ENCODE measurements at places on chromosomes 2 and 18.

GRCh38 chr2:207184768-207185167, 19.0 kb upstream of the KLF7 start:
- DNase-seq = no peak

GRCh38 chr18:79890674-79891073, 60.8 kb downstream of the SLC66A2 start:
- DNase-seq = no peak

DNA sequence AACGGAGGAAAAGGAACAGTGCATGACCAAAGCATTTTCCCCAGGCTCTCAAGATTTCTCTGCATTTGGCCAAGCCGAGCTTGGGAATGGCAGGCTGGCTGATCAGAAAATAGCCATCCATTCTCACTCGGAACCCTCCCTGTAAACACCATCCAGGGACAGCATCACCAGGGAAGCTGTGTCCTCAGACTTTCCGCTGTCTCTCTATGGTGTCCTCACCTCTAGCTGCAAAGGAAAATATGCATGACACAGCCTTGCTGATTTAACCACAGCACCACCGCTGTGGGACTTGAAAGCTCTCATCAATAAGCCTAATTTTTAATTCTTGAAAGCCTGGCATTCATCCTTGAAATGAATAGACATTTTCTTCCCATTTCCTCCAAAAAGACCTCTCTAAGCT, 311.7 kb downstream of the EIPR1 start:
- DNase-seq = no peak

GRCh38 chr2:226561962-226562361, 237.7 kb downstream of the IRS1 start:
- no peak for DNase-seq

DNA sequence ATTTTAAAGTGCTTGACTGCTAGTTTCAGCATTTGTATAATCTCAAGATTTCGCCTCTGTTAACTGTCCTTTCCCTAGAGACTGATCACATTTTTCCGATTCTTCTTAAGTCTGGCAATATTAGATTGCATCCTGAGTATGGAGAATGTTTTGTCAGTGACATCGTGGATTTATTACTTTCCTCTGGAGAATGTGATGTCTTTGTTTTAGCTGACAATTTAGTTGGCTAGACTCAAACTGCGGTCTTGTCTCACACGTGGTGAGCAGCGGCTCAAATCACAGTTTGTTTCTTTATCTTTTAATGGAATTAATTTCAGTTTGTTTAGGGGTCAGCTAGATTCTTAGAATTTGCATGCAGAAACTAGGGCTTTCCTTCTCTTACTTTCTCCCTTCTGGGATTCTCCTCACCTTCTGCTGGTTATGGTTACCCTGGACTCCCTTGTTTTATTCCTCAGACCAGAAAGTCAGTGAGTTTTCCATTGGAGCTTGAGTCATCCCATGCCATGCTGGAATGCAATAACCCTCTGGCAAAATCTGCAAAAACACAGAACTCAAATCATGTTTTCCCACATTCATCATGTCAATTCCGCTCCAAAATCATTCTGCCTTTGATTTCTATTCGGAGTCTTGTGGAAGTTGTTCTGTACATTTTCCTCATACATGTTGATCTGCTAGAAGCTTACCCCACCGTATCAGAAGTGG, 327.2 kb upstream of the TRIB2 start:
- no peak for DNase-seq

- no peak for DNase-seq
These were observed 47.1 kb upstream of the FHL2 start for GRCh38 chr2:105445976-105446375.

GRCh38 chr2:73963385-73964120, 21.2 kb upstream of the TET3 start:
- no peak for DNase-seq

DNA sequence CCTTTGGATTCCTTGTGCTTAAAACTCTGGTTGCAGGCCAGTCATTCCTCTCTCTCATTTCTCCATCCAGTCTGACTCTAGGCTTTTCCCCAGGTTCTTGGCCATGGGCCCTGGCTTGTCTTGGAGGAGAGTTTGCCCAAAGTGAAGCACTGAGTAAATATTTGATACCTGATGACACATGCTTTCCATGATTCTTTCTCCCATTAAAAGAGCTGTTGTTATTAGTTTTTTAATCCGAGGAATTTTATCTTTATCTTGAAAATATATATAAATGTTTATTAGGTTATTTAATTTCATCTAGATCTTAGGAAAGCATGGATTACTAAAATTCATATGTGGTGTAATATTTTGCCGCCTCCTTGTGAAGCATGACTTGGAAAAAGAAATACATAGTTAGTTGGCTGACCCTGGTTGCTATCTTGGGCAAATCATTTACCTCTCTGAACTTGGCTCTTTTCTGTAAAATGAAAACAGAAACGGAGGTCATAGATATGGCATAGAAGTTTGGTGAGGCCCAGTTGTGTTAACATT, 650.1 kb downstream of the SLC4A3 start:
- no peak for DNase-seq

DNA sequence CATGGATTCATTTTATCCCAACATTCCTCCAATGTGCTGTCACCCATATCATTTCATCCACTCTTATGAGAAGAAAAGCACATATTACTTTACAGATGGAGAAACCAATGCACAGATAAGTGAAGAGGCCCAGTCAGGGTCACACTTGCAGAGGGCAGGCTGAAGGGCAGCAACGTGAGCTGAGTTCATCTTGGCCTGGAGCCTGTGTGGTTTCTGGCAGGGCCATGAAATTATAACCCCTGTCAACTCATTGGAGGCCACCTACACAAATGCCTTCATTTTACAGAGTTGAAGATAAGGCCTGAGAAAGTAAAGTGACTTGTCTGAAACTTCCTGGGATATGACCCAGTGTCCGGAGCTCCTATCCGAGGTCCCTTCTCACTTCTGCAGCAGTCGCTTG, 88.4 kb upstream of the NRP2 start:
- DNase-seq = no peak

GRCh38 chr2:224716201-224716600, at the start of gene CCDC195:
Gene CCDC195 (minus strand): TSS chr2:224716365. CDS start chr2:224716365, 0 bp downstream.
- no peak for DNase-seq

All from GF-D8 (cell line).